ENCODE measurements at places on chromosomes 16 and 17.
A peak's percentile ranks its signal among the peaks of the same experiment; 100 is the strongest.

DNA sequence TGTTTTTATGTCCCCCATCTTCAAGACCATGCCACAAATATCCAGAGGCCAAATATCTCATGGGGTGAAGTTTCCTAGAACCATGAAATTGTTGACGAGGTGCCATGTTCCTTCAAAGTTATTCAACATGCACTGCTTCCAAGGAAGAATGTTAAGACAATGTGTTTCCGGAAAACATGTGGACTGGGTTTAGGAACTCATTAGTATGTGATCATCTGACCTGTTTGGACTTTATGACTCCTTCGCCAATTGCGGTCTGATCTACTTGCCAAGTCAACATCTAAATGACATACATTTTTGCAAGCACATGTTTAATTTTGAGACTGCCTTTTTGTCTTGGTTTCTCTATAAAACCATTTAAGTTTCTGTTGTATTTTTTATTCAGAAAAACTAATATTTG, 234.8 kb downstream of the MAF start:
- no peak for DNase-seq

DNA sequence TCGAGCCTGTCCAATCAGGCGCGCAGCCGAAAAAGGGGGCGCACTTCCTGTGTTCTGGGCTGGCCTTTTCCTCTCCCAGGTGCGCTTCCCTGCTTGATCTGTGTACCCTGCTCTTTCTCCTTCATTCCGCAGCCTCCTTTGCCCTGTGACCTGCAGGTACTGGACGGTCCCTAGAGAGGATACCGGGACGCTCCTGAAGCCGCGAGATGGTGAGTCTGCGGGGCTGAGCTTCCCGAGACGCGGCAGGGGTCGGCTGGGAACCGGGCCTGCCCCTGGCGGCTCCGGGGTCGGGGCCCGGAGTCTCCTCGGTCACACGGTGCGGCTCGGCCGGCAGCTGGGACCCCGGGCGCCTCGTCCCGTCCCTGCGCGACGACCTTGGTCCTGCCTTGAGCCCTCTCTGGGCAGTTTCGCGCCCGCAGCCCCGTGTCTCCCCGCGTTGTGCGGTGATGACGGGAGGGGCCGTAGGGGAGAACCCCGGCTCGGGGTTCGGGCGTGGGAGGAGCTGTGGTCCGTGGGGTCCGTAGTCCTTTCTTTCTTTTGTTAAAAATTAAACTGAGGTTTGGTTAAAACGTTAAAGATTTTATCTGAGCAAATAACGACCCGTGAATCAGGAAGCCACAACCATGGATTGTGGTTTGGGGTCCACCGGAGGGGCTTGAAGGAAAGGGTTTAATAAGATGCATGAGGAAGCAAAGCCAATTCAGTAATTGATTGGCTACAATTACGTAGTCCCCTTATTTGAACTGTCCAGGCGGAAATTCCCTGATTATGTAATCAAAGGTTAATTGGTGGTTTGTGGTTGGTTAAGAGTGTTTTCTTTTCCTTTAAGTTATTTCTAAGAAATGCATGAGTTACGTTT, 172.8 kb upstream of the ZNF267 start:
- DNase-seq: peak; percentile 84

DNA sequence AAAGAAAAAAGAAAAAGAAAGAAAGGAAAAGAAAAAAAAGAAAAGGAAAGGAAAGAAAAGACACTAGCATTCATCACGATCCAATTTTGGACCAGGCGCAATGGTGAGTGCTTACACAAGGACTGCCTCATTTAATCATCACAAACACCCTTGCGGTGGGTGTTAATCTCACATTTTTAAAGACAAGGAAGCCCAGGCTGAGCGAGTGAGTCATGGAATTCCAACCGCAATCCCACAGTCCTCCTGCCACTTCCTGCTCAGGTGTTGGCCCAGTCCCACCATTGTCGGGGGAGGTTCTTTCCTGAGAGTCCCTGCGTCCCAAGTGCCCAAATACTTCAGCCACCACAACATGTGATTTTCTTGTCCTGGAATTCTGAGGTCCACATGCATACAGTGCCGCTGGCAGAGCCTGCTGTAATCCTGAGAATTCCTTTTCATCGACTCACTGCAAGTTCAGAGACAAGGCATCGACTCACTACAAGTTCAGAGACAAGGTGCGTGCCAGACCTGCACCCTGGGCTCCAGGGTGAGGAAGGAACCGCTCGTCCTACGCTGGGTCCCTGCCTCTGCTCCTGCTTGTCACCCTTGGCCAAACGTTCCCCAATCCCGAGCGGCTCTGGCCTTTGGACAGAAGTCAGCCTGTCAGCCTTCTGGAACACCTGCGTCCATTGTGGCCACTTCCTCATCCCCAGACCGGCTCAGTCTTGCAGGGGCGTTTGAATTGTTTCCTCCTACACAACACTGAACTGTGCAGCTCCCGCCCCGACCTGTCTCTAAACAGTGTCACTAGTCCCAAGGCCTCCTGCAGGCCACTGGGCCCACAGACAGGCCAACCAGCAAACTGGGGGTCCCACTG, 5.8 kb downstream of the ZG16B start:
- no peak for DNase-seq

- DNase-seq: peak; percentile 43
These were observed 38.2 kb downstream of the KSR1 start for GRCh38 chr17:27494192-27495091.

GRCh38 chr16:2150418-2151187, 2.2 kb downstream of the RAB26 start:
- DNase-seq: no peak

- DNase-seq: no peak
These were observed 16.3 kb downstream of the IRF8 start for GRCh38 chr16:85915125-85915845.

Measured in uterus (tissue), 4 donors.